Regular cardiac myocyte (primary cell): ENCODE measurements at places on chromosomes 1 and 21. TPM values are rescaled to one million over a fixed set of nuclear protein-coding genes. Genes with fewer than 3 reads are reported as not detected.

TOR3A gene
- total RNA-seq: 28.2 and 50.2 TPM in 2 replicates

MTARC2 gene
- 4.8 and 6.2 TPM in 2 replicates for total RNA-seq

SV2A gene
- total RNA-seq: 8.7 and 10.2 TPM in 2 replicates

IVNS1ABP gene
- total RNA-seq: 61.4 and 74.4 TPM in 2 replicates

AVPR1B gene
- not detected in 2 replicates for total RNA-seq

OR2T2 gene
- total RNA-seq: not detected in 2 replicates

OLIG2 gene
- total RNA-seq: not detected in 2 replicates

RGS2 gene
- 48.5 and 76.1 TPM in 2 replicates for total RNA-seq

ZFP69B gene
- 2.8 and 4.2 TPM in 2 replicates for total RNA-seq

TMEM61 gene
- not detected in 2 replicates for total RNA-seq

CNKSR1 gene
- total RNA-seq: 0.19 and 0.85 TPM in 2 replicates

PPM1J gene
- 1.5 and 2.3 TPM in 2 replicates for total RNA-seq

DCST1 gene
- not detected in 2 replicates for total RNA-seq

GSTM1 gene
- total RNA-seq: 7.0 TPM in 1 of 2 replicates, not detected in the other

CCNL2 gene
- total RNA-seq: 63.8 and 140 TPM in 2 replicates

KIF26B gene
- total RNA-seq: 0.96 and 9.3 TPM in 2 replicates

KRTAP19-1 gene
- total RNA-seq: not detected in 2 replicates

ATP8B2 gene
- 187 and 214 TPM in 2 replicates for total RNA-seq

MAP3K21 gene
- total RNA-seq: 0.19 and 0.28 TPM in 2 replicates

CRNN gene
- not detected in 2 replicates for total RNA-seq

RPTN gene
- total RNA-seq: under 0.01 TPM in 2 replicates

IL19 gene
- 0.28 TPM in 1 of 2 replicates, not detected in the other for total RNA-seq
